ENCODE measurements at places on chromosomes 7 and 10.

DNA sequence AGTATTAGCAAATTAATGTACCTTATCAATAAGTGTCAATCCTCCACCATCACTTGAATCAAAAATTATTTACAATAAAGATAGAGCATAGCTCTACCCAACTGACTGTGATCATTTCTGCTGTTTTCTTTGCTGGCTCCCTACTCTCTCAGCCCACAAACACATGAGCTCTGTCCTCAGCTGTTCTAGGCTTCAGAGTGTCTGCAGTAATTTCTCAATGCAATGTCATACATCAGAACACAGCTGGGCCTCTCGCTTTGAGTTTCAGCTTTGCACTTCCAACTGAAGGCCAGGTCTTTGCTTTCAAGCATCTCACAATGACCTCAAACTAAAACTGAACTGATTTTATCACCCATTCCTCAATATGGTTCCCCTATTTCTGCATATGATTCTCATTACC lies 55.7 kb downstream of the RNF133 start:
- no peak for DNase-seq

GRCh38 chr7:133575726-133576440 lies 323.0 kb downstream of the EXOC4 start:
- DNase-seq, result no peak

- DNase-seq, result no peak
Observed at GRCh38 chr10:110425684-110426293, 71.9 kb upstream of the DUSP5 start.

- no peak for DNase-seq
Observed at GRCh38 chr7:144723301-144723700, 112.6 kb downstream of the TPK1 start.

- no peak for DNase-seq
Observed at GRCh38 chr7:47387506-47387905, 194.4 kb downstream of the TNS3 start.

DNA sequence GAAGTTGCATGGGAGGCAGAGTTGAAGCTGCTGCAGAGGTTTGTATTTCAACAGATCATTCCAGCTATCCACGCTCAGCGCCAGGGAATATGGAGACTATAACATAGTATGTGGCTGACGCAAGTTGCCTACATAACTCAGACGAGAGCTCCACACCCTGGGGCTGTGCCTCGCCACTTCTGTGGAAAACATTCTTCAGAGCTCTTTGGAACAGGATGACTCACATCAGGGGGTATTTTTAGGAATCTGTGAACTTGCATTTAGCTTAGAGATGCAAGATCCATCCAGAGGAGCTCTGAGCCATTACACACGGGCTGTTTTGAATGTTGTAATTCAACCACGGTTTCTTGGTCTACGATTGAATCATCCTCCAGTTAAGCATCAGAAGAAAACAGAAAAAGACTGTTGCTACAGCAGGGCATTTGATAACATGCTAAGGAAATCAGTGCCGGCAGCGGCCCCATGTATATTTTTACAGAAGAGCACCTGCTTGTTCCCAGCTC lies 481.5 kb upstream of the AKR1E2 start:
- no peak for DNase-seq

DNA sequence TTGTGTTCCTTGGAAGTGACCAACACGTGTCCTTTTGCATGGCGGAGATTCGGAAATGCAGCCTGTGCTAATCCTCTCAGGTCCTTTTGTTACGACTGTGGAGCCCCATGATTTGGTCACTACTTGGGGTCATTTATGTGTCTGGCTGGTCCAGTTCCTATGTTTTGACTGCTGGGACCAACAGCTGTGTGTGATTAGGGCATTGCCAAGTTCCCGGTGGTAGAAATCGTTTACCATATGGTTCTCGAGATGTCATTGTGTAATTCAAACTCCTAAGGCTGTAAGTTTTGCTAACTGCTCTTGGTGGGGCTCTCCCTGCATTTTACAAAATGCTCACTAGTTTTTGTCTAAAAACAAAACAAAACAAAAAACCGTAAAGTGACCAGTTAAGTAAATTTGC lies 62.0 kb downstream of the CCNY start:
- no peak for DNase-seq

DNA sequence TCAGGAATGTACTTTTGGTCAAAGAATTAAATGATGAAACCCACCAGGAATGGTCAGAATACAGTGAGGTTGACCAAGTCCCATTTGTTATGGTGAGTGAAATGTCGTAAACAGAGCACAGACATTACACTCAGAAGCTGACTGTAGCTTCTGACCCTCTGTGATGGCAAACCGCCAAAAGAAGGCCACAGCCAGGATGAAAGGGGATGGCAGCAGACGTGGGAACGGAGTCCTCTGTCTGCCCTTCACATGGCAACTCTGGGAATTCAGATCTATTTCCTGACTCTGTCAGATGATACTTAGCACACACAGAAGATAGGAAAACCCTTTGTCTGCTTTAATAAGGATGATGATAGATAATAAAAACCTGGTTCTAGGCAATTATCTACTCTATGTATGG lies 757.1 kb downstream of the SORCS3 start:
- no peak for DNase-seq

DNA sequence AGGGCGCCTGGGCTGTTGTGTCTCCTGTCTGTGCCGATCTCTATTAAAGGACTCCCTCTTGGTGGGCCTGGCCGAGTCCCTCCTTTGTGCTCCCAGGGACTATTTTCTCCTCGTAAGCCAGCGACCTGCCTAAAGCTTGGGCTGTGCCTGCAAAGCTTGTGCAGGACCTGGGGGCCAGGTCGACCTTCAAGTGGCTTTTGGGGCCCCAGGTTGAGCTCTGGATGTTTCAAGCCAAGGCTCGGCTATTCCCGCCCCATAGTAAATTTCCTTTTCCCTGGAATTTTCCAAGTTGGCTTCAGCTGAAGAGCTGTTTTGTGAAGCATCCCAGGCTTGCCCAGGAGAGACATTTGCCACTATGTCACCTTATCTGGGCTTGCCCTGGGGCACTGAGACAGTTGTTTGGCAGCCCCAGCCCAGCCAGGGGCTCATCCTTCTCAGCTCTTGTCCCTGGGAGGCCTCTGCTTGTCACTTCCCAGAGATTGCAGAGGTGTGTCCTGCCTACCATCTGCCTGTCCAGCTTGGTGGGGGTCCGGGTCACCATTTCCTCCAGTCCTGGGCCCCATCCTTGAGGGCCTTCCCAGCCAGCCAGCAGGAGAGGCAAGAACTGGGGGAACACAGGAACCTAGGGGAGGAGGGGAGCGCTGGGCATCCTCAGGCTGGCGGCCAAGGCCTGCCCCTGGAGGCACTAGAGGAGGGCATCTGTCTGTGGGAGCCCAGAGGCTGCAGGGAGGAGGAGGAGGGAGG lies 20.2 kb downstream of the ZMIZ2 start:
- DNase-seq, result no peak

DNA sequence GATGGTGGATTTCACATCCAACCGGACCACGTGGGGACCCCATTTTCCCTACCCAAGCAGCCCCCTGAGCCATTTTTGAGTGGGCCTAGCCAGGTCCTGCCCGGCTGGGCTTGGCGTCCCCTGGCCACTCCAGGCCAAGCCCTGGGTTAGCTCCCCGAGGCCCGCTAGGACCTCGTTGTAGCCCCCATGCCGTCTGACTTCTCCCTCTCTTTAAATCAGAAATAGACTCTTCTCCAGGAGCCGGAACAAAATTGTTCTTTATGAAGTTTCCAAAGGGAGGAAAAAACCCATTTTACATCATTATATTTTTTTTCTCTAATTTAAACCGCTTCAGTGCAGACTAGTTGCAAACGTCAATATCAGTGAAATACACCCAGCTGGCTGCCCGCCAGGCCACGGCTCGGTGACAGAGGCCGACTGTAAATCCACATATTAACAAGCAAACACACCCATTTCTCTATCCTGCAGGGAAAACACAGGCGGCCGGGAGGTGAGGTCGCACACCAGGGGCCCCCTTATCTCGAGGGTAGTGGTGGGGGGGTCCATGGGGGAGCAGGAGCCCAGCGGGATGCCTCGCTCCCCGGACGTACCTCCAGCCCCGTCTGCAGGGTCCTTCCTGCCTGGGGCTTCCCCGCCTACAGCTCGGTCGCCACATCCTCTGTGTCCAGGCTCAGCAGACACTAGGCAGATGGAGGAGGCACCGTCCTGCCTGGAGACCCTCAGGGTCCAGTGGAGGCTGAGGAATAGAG lies 72.7 kb downstream of the ELFN1 start:
- peak; percentile 45 for DNase-seq
